ENCODE measurements at places on chromosomes 16 and 17.

DNA sequence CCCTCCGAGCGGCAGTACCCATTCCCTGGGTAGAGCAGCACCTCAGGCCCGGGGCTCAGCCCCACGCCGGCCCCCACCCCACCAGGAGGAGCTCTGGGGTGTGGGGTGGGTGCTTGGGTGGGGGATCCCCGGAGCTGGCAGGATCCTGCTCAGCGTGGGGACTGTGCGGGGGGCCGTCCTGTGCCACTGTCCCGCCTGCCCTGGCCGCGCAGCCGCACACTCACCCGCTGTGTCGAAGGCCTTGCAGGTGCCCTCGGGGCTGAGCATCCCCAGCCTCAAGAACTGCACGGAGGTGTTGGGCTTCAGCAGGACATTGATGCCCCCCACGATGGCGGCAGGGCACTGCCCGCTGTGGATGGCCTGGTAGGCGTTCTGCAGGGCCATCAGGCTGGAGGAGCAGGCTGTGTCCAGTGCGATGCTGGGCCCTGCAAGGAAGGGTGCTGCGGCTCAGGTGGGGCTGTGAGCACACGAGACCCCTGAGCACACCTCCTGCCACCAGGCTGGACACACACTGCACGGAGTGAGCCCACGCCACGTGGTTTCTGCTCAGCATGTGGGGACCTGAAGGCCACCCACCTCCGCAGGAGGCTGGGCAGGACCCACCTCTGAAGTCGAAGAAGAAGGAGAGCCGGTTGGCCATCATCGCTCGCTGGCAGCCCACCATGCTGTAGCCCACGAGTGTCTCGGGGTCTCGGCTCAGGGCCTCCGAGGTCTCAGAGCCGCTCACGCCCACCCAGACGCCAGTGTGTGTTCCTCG lies 4.9 kb downstream of the FASN start:
- no peak for DNase-seq
- no peaks in the 10 kb centered on the region for H3K27me3 ChIP-seq
- peaks cover 25% of the 10 kb centered on the region for H3K36me3 ChIP-seq
- H3K27ac ChIP-seq, result no peak overlapping the region
- H3K4me3 ChIP-seq, result no peak overlapping the region

DNA sequence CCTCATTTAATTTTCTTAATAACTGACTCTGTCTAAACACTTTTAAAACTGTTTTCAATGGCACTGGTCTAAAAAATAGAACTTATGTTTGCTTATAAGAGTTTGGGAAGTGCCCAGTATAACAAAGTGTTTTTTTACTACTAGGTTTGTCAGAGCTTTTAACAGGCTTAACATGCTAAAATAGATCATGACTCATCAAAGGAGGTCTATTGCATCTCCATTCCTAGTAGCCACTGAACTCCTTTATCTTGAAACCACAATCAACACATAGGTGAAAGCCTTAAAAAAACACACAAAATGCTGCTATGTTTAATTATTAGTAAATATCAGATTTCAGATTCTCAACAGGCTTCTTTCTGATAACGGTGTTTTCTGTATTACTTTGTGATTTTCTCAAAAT lies 196.4 kb upstream of the KIF2B start:
- H3K36me3 ChIP-seq, result no peaks in the 10 kb centered on the region
- H3K4me1 ChIP-seq, result no peaks in the 10 kb centered on the region
- no peak for DNase-seq
- H3K27ac ChIP-seq, result no peak overlapping the region

- DNase-seq, result no peak
- H3K4me3 ChIP-seq, result no peak overlapping the region
- H3K27me3 ChIP-seq, result no peaks in the 10 kb centered on the region
- H3K36me3 ChIP-seq, result peaks cover 6% of the 10 kb centered on the region
These were observed 10.5 kb downstream of the GAA start for GRCh38 chr17:80111702-80112470.

GRCh38 chr16:28280881-28281836 lies 11.2 kb upstream of the SBK1 start:
- no peak for DNase-seq
- H3K27me3 ChIP-seq, result peaks cover 10% of the 10 kb centered on the region
- H3K4me1 ChIP-seq, result peaks cover 21% of the 10 kb centered on the region
- H3K36me3 ChIP-seq, result no peaks in the 10 kb centered on the region
- no peak overlapping the region for H3K4me3 ChIP-seq

- no peaks in the 10 kb centered on the region for H3K36me3 ChIP-seq
- H3K4me1 ChIP-seq, result no peaks in the 10 kb centered on the region
- no peak overlapping the region for H3K27ac ChIP-seq
- H3K27me3 ChIP-seq, result no peaks in the 10 kb centered on the region
- no peak for DNase-seq
These were observed 62.8 kb downstream of the MRTFB start for GRCh38 chr16:14133907-14134306.

Measured in T-cell (primary cell).